Activated naive CD4-positive, alpha-beta T cell (primary cell): ENCODE measurements at places on chromosomes 3 and 15.

GRCh38 chr3:127535106-127535785 is 55.3 kb downstream of the TPRA1 start:
- DNase-seq, result no peak

GRCh38 chr15:33163816-33164215 is 30.7 kb downstream of the FMN1 start:
- no peak for DNase-seq

DNA sequence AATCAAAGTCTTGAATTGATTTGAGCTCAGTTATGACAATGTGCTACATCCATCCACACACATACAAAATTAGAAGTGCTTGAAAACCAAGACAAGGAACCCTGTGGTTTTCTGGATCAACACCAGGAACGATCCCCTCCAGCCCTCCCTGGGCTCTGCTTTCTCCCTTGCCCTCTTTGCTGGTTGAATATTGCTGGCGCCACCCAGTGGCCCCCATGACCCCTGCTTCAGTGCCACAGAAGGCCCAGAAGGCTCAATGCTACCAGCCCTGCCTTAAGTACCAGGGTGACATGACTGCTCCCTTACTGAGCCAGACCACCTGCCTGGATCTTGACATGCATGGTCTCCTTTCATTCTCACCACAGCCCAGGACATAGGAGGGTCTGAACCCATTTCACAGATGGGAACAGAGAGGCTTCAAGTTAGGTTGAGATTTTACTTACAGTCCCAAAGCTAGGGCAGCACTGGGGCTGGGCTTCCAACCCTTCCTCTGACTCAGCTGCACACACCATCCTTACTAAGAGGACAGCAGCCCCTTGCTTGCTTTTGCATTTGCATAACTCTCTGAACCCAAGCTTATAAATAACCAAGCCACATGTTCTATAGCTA is 15.0 kb downstream of the IL12A start:
- DNase-seq, result no peak

DNA sequence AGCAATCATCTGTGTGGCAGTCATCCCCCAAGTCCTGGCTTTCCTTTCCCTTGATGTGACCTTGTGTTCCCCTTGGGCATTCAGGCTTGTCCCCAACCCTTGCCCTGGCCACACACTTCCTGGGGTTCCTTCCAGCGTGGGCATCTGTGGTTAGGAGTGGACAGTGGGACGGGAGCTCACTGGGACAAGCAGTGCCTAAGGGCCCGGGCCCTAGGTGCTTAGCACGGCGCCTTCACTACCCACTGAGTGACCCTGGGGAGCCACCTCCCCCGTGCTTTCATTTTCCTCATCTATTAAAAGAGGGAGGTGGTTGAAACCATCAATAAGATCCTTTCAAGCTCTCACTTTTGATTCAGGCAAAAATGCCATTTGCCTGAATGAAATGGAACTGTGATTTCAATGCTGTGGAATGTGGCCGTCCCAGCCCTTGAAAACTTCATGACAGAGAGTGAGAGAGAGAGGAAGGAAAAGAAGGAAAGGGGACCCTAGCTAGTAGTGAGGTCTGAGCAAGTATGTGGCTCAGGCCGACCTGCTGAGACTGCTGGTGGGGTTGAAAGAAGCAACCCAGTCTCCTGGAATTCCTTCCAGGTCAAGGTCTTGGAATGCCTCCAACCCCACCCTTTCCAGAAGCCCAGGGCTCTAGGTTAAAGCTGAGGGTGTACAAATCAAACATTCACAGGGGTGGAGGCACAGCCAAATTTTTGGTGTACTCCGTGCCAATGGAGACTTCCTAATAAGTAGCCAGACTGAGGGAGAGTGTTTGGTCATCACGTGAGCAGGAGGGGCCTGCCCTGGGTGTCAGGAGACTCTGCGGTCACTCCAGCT is 302.9 kb downstream of the TLE3 start:
- no peak for DNase-seq

GRCh38 chr3:133196527-133196926 is 158.3 kb downstream of the TMEM108 start:
- no peak for DNase-seq
